ENCODE measurements at places on chromosomes 2 and 18.

- no peak overlapping the region for H3K27ac ChIP-seq
- no peak overlapping the region for H3K4me3 ChIP-seq
- H3K27me3 ChIP-seq = peaks cover 19% of the 10 kb centered on the region
- no peak for DNase-seq
These were observed 45.4 kb downstream of the SLC40A1 start for GRCh38 chr2:189534854-189535832.

GRCh38 chr2:11949732-11950523 lies 203.5 kb downstream of the LPIN1 start:
- no peak overlapping the region for H3K4me3 ChIP-seq
- DNase-seq = no peak
- no peaks in the 10 kb centered on the region for H3K36me3 ChIP-seq
- H3K27ac ChIP-seq = no peak overlapping the region
- peaks cover 9% of the 10 kb centered on the region for H3K27me3 ChIP-seq

DNA sequence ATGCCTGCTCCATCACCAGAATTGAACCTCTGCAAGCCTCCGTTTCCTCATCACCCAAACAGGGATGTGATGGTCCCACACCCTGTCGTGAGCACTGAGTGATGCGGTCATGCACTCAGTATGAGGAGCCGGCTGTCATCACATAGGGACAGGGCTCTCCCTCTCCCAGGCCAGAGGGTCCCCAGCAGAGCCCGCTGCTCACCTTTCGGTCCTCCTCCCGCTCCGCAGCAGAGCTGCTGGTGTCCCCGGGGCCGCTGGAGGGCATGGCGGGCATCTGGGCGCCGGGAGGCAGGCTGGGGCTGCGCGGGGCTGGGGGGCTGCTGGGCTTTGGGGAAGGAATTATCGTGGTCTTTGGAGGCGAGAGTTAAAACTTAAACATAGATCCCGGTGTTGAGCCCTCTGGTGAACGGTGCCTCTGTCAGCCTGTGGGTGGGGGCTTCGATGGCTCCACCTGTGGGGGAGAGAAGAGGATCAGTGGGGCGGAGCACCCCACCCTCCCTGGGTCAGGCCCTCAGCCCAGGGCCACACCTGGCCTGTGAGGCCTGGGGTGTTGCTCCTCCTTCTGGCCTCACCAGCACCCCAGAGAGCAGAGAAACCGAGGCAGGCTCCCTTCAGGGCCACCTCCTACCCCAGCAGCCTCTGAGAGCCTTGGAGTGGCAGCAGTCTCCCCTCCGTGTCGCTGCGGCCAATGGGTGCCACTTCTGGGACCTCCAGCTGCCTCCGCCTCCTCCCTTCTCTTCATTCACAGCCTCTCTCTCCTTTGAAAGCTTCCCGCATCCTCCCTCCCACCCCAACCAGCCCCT lies 27.8 kb downstream of the DNMT3A start:
- H3K4me1 ChIP-seq = peaks cover 42% of the 10 kb centered on the region
- DNase-seq = no peak
- H3K27me3 ChIP-seq = no peaks in the 10 kb centered on the region
- H3K36me3 ChIP-seq = peaks cover 2% of the 10 kb centered on the region
- H3K4me3 ChIP-seq = peak overlapping the region; percentile 82
- peak overlapping the region; percentile 88 for H3K27ac ChIP-seq

- peaks cover 19% of the 10 kb centered on the region for H3K4me1 ChIP-seq
- no peak overlapping the region for H3K4me3 ChIP-seq
- peak overlapping the region; percentile 74 for H3K27ac ChIP-seq
- no peaks in the 10 kb centered on the region for H3K27me3 ChIP-seq
These were observed 59.9 kb downstream of the MSH6 start for GRCh38 chr2:47842846-47843245.

DNA sequence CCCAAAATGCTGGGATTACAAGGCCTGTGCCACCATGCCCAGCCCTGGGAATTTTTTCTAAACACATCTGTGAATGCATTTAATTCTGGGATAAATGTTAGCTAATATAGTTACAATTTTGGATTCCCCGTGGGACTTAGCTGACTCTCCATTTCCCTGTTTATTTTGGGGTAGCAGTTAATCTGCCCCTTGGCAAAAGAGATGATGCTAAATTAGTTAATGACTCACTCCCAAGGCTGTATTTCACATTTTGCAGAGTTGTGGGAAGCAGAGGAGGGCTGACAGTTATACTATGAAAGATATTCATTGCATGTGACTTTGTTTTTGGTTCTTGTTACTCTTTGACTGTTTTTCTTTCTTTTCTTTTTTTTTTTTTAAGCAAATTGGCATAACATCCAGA lies 3.2 kb downstream of the MTHFD2 start:
- no peaks in the 10 kb centered on the region for H3K27me3 ChIP-seq
- no peak overlapping the region for H3K27ac ChIP-seq

DNA sequence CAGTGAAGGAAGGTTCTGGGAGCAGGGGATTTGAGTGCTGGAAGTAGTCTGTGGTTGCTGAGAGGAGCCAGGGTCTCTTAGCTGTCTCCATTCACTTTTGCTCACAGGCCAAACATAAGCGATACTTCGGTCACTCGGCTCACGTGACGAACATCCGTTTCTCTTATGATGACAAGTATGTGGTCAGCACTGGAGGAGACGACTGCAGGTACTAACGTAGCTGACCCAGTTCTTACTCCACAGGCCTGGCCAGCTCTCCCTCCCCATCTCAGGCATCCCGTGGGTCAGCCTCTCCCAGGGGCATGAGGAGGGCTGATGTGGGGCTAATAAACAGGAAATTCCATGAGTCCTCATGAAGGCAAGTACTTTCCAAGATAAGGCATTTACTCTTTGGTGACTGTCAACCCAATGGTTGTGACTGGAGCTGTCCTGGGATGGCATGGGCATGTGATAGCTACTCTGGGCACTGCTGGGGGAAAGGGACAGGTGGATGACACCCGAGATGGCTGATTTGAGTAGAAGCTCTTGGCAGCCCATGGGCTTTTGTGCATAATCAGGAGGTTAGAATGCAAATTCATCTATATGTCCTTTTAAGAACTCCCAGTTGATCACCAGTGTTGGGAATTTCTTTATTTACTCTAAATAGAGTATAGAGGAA lies 81.6 kb downstream of the RTN4 start:
- H3K4me3 ChIP-seq = peak overlapping the region; percentile 43
- H3K27ac ChIP-seq = peak overlapping the region; percentile 37
- no peaks in the 10 kb centered on the region for H3K27me3 ChIP-seq
- no peak for DNase-seq
- H3K36me3 ChIP-seq = peaks cover 2% of the 10 kb centered on the region
- peaks cover 18% of the 10 kb centered on the region for H3K4me1 ChIP-seq

DNA sequence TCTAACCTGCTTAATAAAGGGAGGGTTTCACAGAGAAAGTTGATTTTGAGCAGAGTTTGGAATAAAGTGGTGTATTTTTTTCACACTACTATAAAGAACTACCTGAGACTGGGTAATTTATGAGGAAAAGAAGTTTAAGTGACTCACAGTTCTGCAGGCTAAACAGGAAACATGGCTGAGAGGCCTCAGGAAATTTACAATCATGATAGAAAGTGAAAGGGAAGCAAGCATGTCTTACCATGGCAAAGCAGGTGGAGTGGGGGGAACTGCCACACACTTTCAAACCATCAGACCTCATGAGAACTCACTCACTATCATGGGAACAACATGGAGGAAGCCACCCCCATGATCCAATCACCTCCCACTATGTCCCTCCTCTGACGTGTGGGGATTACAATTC lies 546.7 kb downstream of the EPHA4 start:
- DNase-seq = no peak
- peaks cover 3% of the 10 kb centered on the region for H3K4me1 ChIP-seq
- no peak overlapping the region for H3K4me3 ChIP-seq
- peaks cover 19% of the 10 kb centered on the region for H3K27me3 ChIP-seq
- H3K36me3 ChIP-seq = no peaks in the 10 kb centered on the region

DNA sequence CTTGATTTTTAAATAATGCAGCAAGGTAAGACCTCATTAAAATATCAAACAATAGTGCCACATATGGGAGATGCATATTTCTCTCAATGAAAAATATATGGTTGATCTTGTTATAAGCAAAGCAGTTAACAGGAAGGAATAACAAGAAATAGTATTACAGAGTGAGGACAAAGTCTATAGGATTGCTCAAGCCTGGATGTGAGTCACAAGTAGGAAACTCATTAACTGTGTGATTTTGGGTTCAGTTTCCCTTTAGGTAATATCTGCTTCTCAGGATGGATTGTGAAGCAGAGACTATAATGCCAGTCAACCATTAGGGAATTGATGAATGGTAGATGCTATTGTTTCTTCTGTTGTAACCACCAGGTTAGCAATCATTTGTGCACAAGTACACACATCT lies 42.9 kb upstream of the SPHKAP start:
- DNase-seq = no peak
- no peaks in the 10 kb centered on the region for H3K27me3 ChIP-seq
- H3K36me3 ChIP-seq = no peaks in the 10 kb centered on the region

GRCh38 chr18:25518716-25519053 lies 166.7 kb upstream of the ZNF521 start:
- no peak overlapping the region for H3K27ac ChIP-seq
- H3K36me3 ChIP-seq = no peaks in the 10 kb centered on the region
- H3K27me3 ChIP-seq = no peaks in the 10 kb centered on the region
- no peaks in the 10 kb centered on the region for H3K4me1 ChIP-seq
- DNase-seq = no peak

DNA sequence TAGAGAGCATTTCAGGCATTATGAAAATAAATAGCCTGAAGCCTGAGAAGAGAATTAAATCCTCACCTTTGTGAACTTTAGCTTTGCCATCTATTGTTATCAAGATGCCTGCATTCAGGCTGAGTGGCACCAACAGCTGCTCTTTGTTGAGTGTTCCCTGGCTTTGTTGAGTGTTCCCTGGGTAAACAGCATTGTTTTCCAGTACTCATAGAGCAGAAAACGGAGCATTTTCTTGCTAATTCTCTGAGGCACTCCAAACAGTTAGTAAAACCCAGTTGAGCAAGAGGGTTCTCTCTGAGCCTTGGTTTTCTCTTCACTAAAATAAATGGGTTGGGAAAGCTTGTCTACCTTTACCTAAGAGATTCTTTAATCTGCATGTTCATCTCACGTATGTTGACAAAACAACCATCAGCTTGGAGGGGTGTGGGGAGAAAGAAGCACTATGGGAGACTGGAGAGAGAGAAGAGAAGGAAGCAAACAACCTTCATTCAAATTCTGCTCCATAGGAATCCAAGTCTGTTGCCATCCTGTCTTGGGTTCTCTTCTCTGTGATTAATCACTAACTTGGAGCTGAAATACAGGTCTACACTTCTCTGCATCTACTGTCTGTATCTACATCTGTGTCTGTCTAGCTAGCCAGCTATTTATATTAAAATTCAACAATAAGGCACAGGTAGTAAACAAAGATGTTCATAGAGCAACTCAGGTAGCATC lies 567.0 kb upstream of the SOX11 start:
- no peak overlapping the region for H3K27ac ChIP-seq
- DNase-seq = no peak
- H3K4me3 ChIP-seq = no peak overlapping the region
- H3K4me1 ChIP-seq = no peaks in the 10 kb centered on the region
- no peaks in the 10 kb centered on the region for H3K27me3 ChIP-seq
- no peaks in the 10 kb centered on the region for H3K36me3 ChIP-seq

DNA sequence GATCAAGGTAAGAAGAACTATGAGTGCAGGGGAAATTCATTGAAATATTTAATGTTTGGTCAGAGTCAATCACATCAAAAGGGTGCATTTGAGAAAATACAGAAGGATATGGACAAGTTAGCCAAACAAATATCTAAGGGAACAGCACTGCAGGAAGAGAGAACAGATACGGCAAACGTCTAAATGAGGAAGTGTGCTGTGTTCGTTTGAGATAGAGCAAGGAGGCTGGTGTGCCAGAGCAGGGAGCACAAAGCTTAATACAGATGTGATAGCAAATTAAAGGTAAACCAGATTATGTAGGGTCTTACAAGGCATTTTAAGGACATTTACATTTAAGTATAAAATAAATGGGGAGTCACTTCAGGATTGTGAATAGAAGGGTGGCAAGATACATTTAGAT lies 241.3 kb upstream of the ZNF804A start:
- H3K4me3 ChIP-seq = no peak overlapping the region
- peaks cover 2% of the 10 kb centered on the region for H3K4me1 ChIP-seq
- no peaks in the 10 kb centered on the region for H3K27me3 ChIP-seq
- no peak for DNase-seq

GRCh38 chr2:42339191-42339912 lies 21.7 kb downstream of the COX7A2L start:
- peaks cover 2% of the 10 kb centered on the region for H3K36me3 ChIP-seq
- no peak for DNase-seq
- no peak overlapping the region for H3K4me3 ChIP-seq

- H3K4me1 ChIP-seq = no peaks in the 10 kb centered on the region
- DNase-seq = no peak
- no peak overlapping the region for H3K27ac ChIP-seq
- H3K27me3 ChIP-seq = peaks cover 40% of the 10 kb centered on the region
- no peaks in the 10 kb centered on the region for H3K36me3 ChIP-seq
These were observed 103.4 kb downstream of the TNS1 start for GRCh38 chr2:217899231-217900009.

DNA sequence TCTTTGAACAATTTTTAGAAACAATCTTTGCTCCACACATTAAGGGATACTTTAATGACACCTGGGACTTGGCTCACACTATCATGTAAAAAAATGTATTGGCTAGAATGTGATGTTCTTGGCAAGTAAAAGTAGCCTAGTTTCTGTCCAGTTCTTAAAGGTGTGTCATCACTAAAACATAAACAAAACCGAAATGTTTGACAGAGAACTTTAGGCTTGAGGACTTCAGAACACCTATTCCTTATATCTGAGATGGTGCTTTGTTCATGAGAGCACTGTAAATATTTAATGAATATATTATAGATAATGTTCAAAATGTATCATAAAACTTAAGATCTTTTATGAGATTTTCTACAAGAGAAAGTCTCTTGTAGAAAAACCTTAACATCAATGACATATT lies 19.8 kb upstream of the HNRNPA3 start:
- H3K36me3 ChIP-seq = no peaks in the 10 kb centered on the region
- no peaks in the 10 kb centered on the region for H3K4me1 ChIP-seq
- no peaks in the 10 kb centered on the region for H3K27me3 ChIP-seq
- DNase-seq = no peak
- no peak overlapping the region for H3K27ac ChIP-seq
- H3K4me3 ChIP-seq = no peak overlapping the region

GRCh38 chr2:221555494-221555846 lies 16.6 kb downstream of the EPHA4 start:
- peaks cover 40% of the 10 kb centered on the region for H3K4me1 ChIP-seq
- peak overlapping the region; percentile 77 for H3K4me3 ChIP-seq
- DNase-seq = no peak
- peaks cover 2% of the 10 kb centered on the region for H3K36me3 ChIP-seq
- no peaks in the 10 kb centered on the region for H3K27me3 ChIP-seq
- H3K27ac ChIP-seq = peak overlapping the region; percentile 29

- DNase-seq = peak; percentile 11
- H3K4me1 ChIP-seq = peaks cover 7% of the 10 kb centered on the region
- H3K27ac ChIP-seq = no peak overlapping the region
- peaks cover 26% of the 10 kb centered on the region for H3K27me3 ChIP-seq
- H3K4me3 ChIP-seq = no peak overlapping the region
These were observed 138.8 kb downstream of the MCFD2 start for GRCh38 chr2:46776687-46777327.

- H3K4me1 ChIP-seq = peaks cover 6% of the 10 kb centered on the region
- no peak for DNase-seq
- H3K4me3 ChIP-seq = no peak overlapping the region
- H3K27me3 ChIP-seq = peaks cover 11% of the 10 kb centered on the region
These were observed 68.8 kb downstream of the CLHC1 start for GRCh38 chr2:55163274-55163721.

GRCh38 chr2:235558572-235558971 lies 64.7 kb downstream of the AGAP1 start:
- H3K36me3 ChIP-seq = no peaks in the 10 kb centered on the region
- no peak overlapping the region for H3K27ac ChIP-seq
- H3K4me1 ChIP-seq = no peaks in the 10 kb centered on the region
- DNase-seq = no peak
- peaks cover 55% of the 10 kb centered on the region for H3K27me3 ChIP-seq
